ENCODE measurements at places on chromosomes 12 and 14.

DNA sequence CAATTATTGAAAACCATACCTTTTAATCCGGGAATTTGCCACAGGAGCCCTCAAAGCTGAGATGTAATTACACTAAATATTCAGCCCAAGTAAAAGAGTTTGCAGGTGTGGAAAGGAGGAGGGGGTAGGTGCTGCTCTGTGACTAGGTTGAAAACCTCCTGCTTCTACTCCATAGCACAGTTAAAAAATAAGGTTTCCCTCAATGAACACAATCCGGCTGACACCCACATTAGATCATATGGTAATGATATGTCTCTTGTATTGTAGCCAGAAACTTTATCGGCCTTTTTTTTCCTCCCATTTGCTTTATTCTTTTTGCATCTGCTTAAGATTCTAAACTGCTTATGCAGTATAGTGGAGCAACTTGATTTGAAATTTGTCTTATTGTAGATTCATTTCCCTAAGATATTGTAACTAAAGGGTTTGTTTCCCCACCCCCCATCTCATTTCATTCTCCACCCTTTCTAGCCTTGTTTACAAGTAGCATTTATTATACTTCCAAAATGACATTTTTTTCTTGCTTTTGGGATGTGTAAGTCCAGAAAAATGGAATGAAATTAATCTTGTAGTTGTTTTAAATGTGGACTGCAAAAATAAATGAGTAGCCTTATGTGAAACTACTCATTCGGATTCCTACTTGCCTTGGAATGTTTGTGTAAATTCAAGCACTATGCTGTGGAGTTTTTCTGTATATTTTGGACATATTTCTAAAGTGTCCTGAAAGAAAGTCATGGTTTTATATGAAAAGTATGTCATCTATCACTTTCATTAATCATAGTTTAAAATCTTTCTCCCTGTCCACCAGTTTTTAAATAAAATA, at the start of gene DCN:
Gene DCN (minus strand): TSS at position 182 of the 820 bp plus-strand sequence. CDS start 4,265 bp downstream, outside the sequence.
- DNase-seq, result no peak

DNA sequence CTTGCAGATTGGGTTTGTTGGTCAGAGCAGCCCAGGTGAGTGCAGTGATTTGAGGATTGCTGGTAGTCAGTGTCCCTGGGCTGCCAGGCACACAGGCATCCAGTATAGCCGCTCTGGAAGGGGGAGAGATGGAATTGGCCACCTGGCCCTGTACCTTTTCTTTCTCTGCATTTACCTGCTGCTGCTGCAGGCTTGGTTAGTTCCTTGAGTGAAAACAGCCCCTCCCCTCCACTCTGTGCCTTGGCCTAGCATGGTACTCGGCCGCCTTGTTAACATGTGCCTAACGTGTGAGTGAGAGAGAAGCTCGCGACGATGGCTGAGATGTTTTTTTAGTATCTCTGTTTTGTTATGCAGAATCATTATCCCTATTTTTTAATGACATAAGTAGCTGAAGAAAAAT, 49.3 kb upstream of the AMN start:
- DNase-seq, result no peak

GRCh38 chr14:58725871-58726270, 88.1 kb downstream of the DACT1 start:
- DNase-seq, result no peak

DNA sequence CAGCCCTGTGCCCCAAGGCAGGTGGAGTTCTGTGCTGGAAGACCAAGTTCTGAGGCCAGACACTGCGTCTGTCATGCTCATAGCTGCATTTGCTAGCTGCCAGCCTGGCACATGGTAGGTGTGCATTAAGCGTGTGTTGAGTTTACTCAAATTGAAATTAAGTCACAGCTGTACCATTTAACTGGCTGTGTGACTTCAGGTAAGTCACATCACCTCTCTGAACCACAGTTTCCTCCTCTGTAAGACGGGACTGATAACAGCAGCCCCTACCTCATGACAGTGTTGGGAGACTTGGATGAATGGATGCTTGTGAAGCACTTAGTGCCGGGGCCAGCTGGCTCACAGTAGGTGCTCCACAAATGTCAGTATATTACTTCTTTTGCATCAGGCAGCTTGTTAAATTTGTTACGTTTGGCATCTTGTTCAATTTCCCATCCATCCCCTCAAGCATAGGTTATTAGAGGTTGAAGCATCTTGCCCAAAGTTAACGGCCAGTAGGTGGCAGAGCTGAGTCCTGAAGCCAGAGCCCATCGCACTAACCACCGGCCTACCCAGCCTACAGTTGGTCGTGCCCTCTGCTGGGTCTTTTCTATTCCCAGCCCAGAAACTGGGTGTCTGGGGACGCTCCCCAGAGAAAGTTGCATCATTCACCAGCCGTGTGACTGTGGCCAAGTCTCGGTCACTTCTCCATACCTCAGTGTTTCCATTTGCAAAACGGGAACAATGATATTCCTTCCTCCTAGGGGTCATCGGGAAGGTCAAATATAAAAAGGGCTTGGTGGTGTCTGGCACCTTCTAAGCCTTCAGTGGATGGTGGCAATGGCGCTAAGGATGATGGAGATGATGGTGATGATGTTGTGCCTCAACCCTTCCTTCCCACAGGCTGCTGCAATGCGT, 4.5 kb downstream of the DAO start:
- DNase-seq, result peak; percentile 24

GRCh38 chr12:27014859-27015729, 910 bp upstream of the TM7SF3 start:
- DNase-seq, result no peak

GRCh38 chr12:75390156-75390898, 562 bp upstream of the GLIPR1L2 start:
- no peak for DNase-seq

GRCh38 chr14:63773504-63773903, 45.6 kb upstream of the SGPP1 start:
- DNase-seq, result no peak

DNA sequence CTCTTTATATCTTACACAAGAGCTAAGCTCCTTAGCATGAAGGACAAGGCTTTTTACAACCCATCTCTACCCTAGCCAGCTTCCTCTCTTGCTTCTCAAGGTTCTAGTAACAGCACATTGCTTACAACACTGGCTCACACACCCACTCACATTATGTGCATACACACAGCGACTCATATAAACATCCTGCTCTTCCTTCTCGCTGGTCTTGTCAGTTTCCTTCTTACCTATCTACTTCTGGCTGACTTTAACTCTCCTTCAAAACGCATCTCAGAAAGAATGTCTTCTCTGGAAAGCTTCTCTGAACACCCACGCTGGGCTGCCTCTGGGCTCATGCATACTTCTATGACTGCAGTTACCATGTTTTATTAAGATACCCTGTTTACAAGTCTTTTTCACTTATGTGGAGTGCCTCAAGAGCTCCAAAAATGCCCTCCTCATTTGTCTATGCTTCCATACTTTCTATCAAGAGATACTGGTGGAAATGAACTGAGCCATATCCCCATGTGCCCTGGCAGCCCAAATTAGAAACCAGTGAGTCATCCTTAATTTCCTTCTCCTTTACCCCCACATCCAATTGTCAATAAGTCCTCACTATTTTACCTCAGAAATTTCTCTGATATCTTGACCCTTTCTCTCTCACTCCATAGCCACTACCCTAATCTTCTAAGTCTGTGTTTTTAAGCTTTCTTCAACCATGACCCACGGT, 126.9 kb upstream of the KRAS start:
- DNase-seq, result no peak

DNA sequence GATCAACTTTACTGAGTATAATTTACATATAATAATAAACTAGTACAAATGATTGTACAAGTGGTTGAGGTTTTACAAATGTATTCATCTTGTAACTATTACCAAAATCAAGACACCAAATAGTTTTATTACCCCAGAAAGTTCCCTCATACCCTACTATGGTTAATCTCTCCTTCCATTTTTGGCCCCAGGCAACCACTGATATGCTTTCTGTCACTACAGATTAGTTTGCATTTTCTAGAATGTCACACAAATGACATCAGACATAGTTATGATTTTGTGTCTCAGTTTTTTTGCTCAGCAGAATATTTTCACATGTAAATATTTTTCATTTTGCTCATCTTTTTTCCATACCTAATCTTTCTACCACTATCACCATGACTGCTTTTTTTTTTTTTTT, 49.1 kb downstream of the TMX1 start:
- DNase-seq, result no peak

DNA sequence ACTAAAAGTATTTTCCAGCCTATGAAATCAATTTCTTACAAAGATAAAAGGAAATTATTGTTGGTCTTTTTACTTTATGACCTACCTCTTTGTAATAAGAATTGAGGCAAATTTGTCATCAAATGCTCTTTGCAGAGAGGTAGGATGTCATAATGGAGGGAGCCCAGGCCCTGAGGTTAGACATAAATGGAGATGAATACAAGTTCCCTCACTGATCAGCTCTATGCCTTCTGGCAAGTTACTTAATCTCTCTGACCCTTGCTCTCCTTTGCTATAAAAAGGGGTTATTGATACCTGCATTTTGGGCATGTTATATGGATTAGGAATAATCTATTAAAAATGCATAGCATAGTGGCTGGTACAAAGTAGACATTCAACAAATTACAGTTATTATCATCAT, 146.9 kb upstream of the KRR1 start:
- no peak for DNase-seq

DNA sequence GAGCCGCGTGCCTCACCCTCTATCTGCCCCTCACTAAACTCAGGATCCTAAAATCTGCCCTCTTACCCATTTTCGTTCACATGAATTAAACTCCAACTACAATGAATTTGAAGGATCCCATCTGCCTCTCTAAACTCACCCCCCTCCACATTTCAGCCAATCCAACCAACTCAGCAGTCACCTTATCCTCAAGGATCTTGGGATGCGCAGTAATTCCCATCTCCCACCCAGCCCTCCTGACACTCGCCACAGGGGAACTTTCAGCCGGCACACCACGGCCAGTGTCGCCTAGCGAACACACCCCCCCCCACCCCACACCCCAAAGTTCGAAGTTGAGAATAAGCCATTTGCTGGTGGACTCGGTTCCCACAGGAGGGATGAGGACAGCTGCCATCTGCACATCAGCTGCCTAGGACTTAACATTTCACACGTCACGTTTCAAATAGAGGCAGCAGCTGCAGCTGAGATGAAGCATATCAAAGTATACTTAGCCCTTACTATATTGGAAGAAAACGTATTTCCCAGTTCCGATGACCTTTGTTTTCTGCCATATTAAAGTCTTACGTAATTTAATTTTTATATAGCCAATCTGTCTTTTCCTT, 8.7 kb upstream of the SELPLG start:
- DNase-seq, result no peak

GRCh38 chr12:123808167-123808566, 46.1 kb downstream of the DNAH10 start:
- DNase-seq, result no peak

DNA sequence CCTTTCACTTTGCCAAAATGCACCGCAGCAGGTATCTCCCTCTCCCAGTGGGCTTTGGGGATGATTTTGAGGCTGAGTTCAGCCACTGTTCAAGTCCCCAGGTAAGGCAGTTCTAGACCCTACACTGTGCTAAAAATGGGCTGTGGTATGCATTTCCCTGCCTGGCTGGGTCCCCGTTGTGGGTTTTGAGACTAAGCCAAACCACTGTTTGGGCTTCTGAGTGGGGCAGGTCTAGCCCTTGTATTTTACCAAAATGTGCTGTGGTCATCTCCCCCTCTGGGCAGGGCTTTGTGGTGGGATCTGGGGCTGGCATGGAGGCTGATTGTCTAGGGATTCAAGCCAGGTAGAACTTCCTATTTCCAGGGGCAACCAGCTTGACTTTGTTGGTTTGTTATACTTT, 13.6 kb upstream of the OR4Q3 start:
- DNase-seq, result no peak

GRCh38 chr12:31714406-31715271, 14.2 kb downstream of the AMN1 start:
- no peak for DNase-seq

- no peak for DNase-seq
These were observed 444.3 kb upstream of the RGS6 start for GRCh38 chr14:71487941-71488340.

GRCh38 chr12:106299202-106299774, 3.2 kb upstream of the TCP11L2 start:
- DNase-seq, result no peak
